ENCODE measurements at places on chromosomes 5 and 9.

DNA sequence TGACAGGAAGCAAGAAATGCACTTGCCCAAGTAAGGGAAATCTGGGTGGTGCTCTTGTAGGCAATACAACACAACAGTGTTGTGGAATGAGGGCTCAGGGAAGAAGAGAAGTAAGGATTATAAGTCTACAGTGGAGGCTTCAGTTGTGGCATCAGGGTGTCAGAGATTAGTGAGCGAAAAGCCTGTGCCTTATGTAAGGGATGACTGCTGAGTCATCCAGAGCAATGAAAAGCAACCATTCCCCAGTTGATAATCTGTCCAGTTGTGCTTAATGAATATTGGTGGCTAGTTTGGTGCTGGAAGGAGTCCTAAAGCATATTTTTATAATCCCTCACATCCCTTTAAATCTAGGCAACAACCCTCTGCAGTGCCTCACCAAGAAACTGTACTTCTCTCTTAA lies 42.0 kb downstream of the FBXO38 start:
- DNase-seq, result no peak

GRCh38 chr5:140548300-140548688 lies 832 bp downstream of the EIF4EBP3 start:
- no peak for DNase-seq

- DNase-seq, result no peak
Observed at GRCh38 chr5:88827997-88828396, 55.0 kb downstream of the MEF2C start.

- no peak for DNase-seq
Observed at GRCh38 chr9:133979273-133979920, 12.7 kb downstream of the VAV2 start.

- DNase-seq, result no peak
Observed at GRCh38 chr9:96638606-96639364, 16.3 kb downstream of the PRXL2C start.

GRCh38 chr5:41600731-41601130 lies 90.3 kb upstream of the PLCXD3 start:
- DNase-seq, result no peak

GRCh38 chr9:124046189-124046588 lies 34.6 kb downstream of the LHX2 start:
- DNase-seq, result no peak

- DNase-seq, result no peak
Observed at GRCh38 chr5:169020102-169020501, 280.8 kb downstream of the SLIT3 start.

- no peak for DNase-seq
Observed at GRCh38 chr5:151461312-151461711, 13.9 kb downstream of the SLC36A1 start.

DNA sequence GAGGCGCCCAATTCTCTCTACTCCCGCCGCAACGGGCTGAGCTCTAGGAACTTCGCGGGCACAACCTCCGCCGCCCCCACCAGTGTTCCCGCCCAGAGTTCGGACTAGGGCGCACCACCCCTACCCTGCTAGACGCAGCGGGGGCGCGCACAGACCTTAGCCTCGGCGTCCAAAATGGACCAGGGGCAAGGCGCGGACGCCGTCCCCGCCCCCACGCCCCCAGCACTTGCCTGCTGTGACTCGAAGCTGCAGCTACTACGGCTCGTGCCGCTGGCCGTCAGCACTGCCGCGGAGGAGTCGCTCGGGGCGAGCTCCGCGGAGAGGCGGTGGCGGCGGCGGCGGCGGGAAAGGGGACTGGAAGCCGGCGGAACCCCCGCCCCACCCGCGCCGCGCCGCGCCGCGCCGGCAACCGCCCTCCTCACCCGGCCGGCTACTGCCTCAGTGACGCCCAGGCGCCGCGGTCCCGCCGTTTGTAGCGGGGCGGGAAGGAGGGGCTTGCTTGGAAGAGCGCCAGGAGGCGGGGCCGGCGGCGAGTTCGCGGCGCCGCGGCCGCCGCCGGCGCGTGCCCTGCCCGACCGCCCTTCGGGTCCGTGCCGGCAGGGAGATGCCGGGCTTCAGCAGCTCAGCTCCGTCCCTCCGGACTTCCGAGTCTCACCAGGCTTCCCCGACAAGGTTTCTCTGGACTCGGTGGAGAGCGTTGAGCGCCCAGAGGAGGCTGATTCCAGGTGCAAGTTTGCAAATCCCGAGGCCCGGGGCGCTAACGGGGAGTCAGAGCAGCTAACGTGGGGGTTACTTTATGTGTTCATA lies 4.5 kb downstream of the ELAVL2 start:
- no peak for DNase-seq

DNA sequence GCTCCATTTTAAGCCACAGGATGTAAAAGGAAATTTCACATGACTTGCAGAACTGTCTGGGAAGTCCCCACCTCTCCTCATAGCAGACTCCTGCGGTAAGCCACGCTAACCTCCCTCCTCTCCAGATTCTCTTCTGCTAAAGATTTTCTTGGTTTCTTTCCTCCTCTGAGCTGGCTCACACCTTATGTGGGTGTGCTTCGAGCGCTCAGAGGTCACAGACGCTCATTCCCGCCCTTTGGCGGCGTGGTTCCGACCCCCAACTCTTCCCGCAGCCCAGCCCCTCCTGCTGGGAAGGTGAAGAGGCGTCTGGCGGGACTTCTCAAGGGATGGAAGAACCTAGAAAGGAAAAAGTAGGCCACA lies 32.9 kb upstream of the CDK20 start:
- no peak for DNase-seq

Measured in stimulated activated CD4-positive, alpha-beta T cell treated with anti-CD3 and anti-CD28 coated beads, Interleukin-1b, Interleukin-23, amount 100 ng/mL, for 1 hour (primary cell).